Kidney (tissue), 22 donors: ENCODE measurements at places on chromosomes 16 and 17.

DNA sequence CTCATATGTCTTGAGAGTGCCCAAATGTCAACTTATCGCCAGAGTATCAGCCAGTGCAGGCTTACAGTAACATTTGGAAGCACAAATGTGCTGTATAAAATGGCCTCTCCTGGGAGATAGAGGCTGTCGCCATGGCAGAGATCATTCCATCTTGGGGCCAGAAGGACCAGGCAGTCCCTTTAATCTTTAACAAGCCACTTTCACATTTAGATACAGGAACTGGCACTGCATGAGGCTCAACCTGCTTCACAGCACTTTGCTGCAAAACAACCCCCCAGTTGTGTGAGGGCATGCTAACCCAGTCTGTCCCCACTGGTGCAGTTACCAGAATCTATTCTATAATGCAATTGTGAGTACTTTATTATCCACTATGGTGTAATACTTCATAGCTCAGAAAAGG, 4.7 kb upstream of the RFFL start:
- DNase-seq: no peak

GRCh38 chr16:68003031-68003430, 3.7 kb upstream of the DPEP2 start:
- no peak for DNase-seq

DNA sequence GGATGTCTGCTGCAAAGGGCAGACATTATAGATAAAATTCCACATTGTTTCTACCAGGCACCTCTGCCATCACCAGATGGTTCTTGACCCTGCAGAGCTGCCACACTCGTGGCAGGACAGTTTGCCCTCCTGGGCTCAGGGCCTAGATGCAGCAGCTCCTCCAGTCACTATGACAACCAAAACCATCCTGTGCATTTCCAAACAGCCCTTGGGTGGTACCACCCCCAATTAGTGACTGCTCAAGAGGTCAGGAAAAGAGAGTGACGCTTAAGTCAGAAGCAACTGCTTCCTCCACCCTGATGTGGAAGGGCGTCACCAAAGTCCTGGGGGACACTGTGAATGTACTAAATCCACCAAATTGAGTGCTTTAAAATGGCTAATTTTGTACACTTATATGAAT, 109.2 kb downstream of the C16orf95 start:
- no peak for DNase-seq

- DNase-seq: no peak
Observed at GRCh38 chr16:2015947-2016208, 3.7 kb upstream of the NPW start.

DNA sequence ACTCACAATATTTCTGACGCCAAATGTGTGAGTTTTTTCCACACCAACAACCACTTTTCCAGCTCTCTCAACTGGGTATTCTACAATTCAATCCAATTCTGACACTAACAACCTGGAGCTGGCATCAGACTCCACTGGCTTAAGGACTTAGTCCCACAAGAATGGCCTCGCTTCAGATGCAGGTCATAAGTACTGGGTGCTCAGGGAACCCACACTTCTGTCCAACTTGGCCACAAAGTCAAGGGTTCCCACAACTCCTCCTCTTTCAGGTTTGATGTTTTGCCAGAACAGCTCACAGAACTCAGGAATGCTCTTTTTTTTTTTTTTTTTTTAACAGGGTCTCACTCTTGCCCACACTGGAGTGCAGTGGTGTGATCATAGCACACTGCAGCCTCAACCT, 56.1 kb upstream of the TMC5 start:
- DNase-seq: no peak

DNA sequence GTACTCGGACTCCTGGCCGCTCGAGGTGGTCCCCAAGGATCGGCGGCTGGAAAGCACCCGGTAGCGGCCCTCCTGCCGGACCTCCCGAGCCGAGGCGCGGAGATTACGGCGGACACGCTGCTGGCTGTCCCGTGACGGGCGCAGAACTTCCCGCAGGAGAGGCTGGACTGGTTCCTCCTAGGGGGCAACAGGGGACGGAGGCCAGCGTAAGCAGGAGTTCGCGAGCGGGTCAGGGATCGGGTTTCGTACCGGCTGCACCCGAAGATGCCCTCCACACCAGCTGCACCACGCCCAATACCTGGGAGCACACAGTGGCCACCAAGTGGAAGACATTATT, 341 bp downstream of the SLC7A6OS start:
- DNase-seq: no peak

DNA sequence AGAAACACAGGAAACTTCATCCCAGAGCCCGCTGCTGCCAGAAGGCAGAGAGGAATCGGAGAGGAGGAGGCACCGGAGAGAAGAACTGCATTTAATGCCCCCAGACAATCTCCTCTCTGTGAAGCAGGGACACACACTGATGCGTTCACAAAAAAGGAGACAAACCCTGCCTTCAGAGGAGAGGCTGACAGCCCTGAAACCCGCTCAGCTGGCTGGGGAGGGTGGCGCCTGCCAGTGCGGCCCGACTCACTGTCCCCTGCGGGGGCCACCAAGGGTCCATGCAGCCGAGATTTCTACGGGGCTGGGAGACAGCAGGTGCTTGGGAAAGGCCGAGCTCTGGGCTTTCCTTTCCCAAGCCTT, 21.9 kb upstream of the CACNG1 start:
- DNase-seq: no peak

GRCh38 chr16:47046726-47047523, 73.5 kb upstream of the DNAJA2 start:
- no peak for DNase-seq

GRCh38 chr16:58176608-58177352, 21.1 kb downstream of the CSNK2A2 start:
- DNase-seq: no peak

GRCh38 chr17:44110823-44111633, 12.4 kb downstream of the HDAC5 start:
- DNase-seq: peak; percentile 96

GRCh38 chr17:78062596-78062995, 66.0 kb downstream of the TMC6 start:
- no peak for DNase-seq
